ENCODE measurements at places on chromosomes 12 and 14.

- DNase-seq: no peak
These were observed 51.9 kb downstream of the MAP1LC3B2 start for GRCh38 chr12:116610971-116611541.

DNA sequence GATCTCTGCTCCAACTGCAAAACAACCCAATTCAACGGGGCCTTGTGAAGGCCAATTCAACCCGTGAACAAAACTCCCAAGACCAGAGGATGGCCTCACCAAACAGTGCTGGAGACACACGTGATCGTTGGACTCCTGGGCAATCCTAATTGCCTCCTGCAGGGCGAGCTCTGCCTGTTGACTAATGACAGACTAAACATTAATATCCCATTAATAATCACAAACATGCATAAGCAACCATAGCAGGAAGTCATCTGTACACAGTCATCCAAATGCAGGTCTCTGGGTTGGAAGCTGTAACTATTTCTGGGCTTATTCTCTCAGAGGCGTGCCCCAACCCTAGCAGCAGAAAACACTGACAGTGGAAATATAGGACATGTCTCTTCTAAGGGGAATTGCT, 21.0 kb downstream of the ANAPC5 start:
- no peak for DNase-seq

DNA sequence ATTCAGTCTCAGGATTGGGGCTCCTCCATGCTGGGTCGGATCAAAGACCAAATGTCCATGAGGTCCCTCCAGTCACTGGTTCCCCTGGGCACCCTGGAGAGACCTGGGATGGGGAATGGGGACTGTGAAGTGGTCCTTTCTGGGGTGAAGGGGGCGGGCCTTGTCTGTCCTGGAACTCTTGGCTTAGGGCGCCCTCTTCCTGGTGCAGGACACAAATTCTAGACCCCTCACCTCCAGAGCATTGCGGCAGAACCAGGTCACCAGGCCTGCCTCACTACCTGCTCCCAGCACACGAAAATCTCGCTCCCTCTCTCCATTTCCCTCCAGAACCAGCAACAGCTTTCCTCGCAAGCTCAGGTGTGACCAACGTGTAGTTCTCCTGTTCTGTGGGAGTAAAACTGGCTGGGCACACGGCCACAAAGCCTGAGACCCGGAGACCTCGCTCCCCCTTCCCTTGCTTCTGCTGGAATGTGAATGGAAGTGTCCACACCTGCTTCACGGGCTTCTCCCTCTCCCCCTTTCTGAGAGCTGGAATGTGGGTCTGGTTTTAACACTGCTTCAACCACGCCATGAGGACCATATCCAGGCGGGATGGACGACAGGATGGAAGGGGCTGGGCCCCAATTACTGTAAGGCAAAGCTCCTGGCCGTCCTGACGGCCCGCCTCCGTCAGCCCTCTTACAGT, 112.7 kb downstream of the SCARB1 start:
- no peak for DNase-seq

- DNase-seq: no peak
These were observed 2.2 kb downstream of the P3H3 start for GRCh38 chr12:6830286-6830890.

- peak; percentile 90 for DNase-seq
These were observed at the start of gene SLC38A2 for GRCh38 chr12:46372544-46373300. Gene SLC38A2 (minus strand): TSS chr12:46372773. CDS start chr12:46371293, 1,480 bp downstream.

DNA sequence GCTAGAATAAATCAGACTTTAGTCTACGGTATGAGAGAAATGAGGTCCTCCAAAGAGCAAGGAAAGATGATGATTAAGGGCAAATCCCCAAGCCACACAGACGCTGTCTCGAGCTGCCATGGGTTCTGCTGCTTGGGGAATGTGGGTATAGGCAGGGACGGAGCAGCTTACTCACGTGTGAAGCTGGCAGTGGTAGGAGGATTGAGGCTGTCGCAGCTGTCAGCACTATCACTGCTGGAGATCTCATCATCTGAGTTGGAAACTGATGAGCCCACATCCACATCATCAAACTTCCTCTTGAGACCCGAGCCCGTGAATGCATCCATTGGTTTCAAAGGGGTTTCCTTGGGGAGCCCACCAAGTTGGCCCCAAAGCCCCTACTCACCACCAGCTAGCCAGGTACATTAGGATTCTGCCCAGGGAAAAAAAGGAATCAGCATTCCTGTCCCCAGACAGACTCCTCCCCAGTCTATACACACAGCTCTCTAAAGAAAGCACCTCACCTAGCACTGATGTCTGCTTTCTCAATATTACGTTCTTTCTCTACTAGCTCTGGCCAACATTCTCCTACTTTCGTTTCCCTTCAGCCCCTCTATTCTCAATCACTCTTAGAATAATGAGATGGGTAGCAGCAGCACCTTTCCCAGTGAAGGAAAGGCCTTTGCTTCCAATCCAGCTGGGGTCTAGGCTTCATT, 7.0 kb downstream of the CSRNP2 start:
- DNase-seq: no peak

GRCh38 chr14:59318908-59319307, 130.4 kb downstream of the DAAM1 start:
- DNase-seq: no peak

DNA sequence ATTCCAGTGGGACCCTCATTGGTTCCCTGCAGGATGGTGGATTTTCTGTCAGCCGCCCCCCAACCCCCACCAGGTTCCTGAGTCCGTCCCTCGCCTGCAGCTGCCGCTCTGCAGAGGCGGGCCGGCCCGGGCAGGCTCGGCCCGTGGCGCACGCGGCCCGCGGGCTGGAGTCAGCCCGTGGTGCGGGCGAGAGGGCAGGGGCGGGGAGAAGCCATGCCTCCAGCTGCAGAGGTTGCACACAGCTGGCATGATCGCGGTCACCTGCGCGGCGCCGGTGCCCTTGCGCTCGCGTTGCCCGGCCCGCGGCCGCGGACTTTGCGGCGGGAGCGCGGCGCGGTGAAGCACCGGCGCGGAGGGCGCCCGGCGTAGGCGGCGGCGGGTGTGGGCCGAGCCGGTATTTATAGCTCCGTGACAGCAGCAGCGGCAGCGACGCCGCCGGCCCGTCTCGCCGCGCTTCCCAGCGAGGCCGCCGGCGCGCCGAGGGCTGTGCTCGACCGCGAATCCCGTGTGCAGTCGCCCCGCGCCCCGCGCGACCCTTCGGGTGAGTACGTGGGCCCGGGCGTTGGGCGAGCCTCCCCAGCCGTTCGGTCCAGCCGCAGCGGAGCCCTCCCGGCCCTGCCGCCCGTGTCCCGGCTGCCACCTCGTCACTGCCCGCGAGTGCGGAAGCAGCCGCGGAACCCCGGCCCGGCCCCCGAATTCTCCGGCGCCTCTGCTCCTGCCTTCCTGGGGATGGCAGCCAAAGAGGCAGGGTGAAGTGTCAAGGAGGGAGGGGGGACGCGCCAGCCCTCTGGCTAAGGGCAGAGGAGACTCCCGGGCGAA, at the start of gene TMEM117:
Gene TMEM117, plus strand, starts transcription at position 426 of the 819 bp plus-strand sequence.
- DNase-seq: no peak

GRCh38 chr14:73824127-73824526, 27.5 kb upstream of the PTGR2 start:
- DNase-seq: no peak

DNA sequence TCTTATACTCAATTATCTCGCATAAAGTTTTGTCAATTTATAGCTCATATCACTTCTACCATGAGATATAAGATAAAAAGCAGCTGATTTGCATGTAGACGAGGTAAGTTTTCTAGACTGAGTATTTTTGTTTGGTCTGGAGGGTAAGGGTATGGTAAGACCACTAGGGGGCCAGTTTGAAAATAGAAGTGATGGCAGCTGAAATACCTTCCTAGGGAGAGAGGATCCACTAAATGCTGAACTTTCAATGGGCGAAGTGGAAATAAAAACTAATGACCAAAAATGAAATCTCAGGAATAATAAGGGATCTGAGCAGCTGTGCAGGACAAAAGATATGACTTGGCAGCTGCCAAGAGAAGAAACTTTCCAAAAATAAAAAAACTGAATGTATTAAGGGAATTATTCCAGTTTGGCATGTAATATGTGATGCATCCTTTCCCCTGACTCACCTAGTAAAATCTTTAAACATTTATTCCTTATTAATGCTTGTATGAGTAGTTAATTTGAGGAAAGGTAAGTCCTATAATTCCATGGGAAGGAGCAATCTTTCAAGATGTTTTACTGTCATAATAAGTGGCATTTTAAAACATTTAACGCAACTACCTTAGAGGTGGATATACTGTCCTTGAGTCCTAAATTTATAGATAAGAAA, 754.5 kb downstream of the C12orf50 start:
- DNase-seq: no peak

GRCh38 chr12:16063726-16064125, 152.6 kb downstream of the DERA start:
- DNase-seq: no peak

GRCh38 chr14:56199982-56200577, 81.9 kb downstream of the PELI2 start:
- no peak for DNase-seq
